Activated CD4-positive, alpha-beta T cell treated with anti-CD3 and anti-CD28 coated beads, Interleukin-2, amount 50 U/mL, for 24 hours (primary cell): ENCODE measurements at places on chromosomes 1 and 21.

DNA sequence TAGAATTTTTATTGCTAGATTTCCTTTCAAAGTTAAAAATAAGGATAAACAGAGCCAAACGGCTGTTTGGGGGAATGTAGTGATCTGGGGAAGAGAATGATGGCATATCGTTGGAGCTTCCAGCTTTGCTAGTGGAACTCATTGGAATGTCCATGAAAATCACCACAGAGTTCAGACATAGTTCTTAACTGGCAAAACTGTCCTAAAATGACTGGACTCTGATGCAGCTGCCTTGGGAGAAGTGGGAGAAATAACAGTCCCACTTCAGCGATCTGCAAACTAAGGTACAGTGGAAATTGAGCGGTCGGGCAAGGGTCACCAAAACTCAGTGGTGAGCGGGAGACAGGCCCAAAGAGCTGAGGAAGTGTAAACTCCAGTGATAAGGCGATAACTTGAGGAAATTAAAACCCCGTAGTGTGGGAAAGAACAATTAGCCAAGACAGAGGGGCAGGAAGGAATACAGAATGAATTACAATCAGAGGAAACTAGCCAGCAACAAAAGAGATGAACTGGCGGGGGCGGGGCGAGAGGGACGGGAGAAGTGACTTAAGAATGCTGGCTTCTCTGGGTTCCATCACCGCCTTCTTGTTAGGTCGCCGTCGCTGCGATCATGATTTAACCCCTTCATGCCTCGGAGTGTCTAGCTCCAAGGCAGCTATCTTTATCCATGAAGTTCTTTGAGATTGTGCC is 89.8 kb upstream of the ARHGAP29 start:
- no peak for DNase-seq

DNA sequence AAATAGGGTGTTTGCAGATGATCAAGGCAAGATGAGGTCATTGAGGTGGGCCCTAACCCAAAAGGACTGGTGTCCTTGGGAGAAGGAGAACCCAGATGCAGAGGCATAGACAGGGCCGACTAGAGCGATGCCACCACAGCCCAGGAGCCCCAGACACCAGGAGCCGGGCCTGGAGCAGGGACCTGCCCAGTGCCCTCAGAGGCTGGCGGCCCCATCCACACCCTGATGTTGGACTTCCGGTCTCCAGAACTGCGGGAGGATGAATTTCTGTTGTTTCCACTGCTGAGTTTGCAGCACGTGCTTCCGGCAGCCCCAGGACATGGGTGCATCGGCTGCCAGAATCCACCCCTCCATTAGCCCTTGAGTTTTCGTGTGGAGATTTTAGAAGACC is 7.2 kb upstream of the ACTRT2 start:
- no peak for DNase-seq

DNA sequence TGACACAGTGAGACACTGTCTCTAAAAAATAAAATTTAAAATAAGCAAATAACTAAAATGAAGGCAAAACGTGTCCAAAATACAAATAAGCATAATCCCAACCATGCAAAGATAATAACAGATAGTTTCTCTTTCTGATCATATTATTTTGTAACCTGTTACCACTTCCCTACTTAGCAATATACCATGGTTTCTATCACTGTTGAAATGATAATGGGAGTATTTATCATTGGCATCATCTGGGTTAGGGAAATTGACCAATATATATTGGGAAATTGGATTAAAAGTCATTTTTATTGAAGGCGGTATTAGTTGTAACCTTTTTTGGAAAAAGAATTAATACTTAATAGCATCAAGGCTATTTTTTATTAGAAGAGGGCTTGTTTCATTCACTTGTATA is 47.0 kb downstream of the USP25 start:
- no peak for DNase-seq

DNA sequence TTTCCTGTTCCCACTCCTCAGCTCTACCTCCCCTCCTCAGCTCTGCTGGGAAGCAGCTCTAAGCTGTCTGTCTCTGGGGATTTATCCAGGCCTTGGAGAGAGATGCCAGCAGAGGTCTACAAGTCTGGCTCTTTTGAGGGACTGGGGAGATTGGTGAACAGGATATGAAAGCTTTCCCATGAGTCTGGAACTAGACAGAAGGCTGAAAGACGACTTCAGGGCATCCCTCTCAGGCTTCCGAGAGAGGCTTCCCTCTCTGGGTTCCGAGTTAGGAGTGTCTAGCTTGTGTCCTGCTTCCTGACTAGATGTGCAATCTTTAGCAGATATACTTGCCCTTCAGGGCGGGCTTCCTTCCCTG is 733 bp downstream of the TMEM35B start:
- DNase-seq: no peak

DNA sequence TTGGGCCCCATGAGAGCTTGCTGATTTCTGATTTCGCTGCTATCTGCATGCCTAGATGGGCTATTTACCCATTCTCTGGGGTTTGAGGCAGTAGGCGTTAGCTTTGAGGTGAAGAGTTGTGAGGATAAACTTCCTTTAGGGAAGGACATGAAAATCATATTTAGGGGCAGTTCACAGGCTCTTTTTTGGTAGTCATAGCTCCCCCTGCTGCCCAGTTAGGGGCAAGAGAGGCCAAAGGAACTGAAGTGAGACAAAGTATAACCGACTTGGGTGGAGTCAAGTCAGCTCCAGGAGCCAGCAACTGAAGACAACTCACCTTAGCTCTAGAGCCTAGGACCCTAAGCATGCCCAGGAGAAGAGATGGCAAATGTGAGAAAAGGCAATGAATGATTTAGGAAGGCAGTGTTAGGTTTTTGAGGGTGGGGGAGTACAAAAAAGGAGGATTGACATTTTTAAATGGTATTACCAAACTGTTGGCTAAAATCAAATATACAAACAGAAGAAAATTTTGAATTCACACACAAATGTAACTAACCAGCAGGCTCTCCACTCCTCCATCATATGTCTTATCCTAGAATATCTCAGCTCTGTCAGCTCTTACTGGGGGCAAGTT is 625.2 kb downstream of the LMO4 start:
- DNase-seq: peak; percentile 27

DNA sequence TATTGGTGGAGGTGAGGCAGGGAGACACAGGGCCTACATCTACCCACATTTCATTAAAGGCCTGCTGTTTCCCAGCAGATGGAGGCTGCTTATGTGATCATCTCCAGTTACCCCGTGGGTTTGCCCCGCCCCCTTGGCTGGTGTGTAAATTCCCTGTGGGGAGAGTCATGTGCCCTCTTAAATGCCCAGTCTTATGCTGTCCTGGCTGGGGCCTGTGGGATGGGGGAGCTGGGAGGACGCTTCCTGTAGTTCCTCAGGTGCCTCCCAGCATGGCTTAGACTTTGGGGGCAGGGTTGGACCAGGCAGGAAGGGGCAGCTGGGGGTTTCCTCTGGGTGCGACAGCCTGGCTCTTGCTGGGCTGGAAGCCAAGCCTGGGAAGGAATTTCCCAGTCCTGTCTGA is 15.5 kb upstream of the CITED4 start:
- DNase-seq: no peak

GRCh38 chr1:51612447-51612961 is 4.4 kb upstream of the OSBPL9 start:
- no peak for DNase-seq

DNA sequence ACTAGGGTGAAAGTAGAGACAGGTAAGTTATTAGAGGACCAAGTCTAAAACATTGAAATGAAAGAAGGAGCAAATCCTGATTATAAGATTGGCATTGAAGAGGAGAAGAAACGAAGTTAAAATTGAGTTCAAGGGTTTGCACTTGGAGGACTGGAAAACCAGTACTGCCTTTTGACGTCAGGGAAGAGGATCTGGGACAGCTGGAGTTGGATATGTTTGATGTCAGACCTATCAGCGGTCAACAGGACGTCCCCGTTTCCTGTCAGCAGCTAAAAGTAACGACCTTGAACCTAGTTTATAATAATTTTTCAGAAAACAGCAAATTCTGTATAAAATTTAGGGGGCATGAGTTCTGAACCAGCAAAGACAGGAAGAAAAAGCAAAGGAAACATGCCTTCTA is 1.2 kb upstream of the NID1 start:
- no peak for DNase-seq

DNA sequence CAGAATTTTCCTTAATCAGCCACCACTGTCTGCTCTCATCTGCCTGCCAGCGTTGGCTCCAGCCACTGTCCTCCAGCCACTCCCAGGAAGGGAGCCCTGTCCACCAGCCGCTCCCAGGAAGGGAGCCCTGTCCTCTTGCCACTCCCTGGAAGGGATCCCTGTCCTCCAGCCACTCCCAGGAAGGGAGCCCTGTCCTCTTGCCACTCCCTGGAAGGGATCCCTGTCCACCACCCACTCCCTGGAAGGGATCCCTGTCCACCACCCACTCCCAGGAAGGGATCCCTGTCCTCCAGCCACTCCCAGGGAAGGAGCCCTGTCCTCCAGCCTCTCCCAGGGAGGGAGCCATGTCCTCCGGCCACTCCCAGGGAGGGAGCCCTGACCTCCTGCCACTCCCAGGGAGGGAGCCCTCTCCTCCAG is 726.5 kb downstream of the PTPRU start:
- no peak for DNase-seq

- no peak for DNase-seq
Observed at GRCh38 chr1:225767634-225768540, 9.7 kb upstream of the SRP9 start.

GRCh38 chr1:24970399-24970753 is 40.3 kb upstream of the RUNX3 start:
- no peak for DNase-seq

DNA sequence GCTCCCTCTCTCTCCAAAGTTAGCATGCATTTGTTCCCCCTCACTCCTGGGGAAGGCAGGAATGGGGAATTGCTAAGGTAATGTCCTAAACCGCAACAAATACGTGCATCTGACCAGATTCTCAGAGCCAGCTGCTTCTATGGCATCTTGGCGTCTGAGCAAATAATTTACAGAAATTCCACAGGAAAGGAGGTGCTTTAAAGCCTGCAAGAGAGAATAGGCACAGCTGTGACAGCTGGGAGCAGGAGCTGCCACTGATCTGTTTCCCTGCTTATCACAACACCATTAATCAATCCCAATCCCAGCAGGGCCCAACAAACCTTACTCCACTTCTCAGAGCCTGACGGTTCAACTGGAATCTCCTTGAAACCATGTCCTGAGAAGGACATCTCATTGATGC is 83.5 kb upstream of the ZNF281 start:
- DNase-seq: no peak

- no peak for DNase-seq
Observed at GRCh38 chr1:225412803-225413351, 15.0 kb downstream of the LBR start.

- DNase-seq: no peak
Observed at GRCh38 chr1:224622831-224623230, 6.7 kb downstream of the CNIH3 start.

GRCh38 chr1:66242646-66243547 is 291.1 kb upstream of the SGIP1 start:
- DNase-seq: peak; percentile 71

- DNase-seq: no peak
Observed at GRCh38 chr1:76124196-76124595, 49.6 kb downstream of the ST6GALNAC3 start.

- DNase-seq: no peak
Observed at GRCh38 chr21:44947111-44947929, 7.5 kb downstream of the SLX9 start.
